ENCODE measurements at places on chromosomes 7 and 10.
A peak's percentile ranks its signal among the peaks of the same experiment; 100 is the strongest.

- no peak for DNase-seq
These were observed 56.2 kb downstream of the CUL1 start for GRCh38 chr7:148754912-148755311.

- DNase-seq = peak; percentile 85
These were observed 68.1 kb downstream of the TNS3 start for GRCh38 chr7:47513741-47514241.

DNA sequence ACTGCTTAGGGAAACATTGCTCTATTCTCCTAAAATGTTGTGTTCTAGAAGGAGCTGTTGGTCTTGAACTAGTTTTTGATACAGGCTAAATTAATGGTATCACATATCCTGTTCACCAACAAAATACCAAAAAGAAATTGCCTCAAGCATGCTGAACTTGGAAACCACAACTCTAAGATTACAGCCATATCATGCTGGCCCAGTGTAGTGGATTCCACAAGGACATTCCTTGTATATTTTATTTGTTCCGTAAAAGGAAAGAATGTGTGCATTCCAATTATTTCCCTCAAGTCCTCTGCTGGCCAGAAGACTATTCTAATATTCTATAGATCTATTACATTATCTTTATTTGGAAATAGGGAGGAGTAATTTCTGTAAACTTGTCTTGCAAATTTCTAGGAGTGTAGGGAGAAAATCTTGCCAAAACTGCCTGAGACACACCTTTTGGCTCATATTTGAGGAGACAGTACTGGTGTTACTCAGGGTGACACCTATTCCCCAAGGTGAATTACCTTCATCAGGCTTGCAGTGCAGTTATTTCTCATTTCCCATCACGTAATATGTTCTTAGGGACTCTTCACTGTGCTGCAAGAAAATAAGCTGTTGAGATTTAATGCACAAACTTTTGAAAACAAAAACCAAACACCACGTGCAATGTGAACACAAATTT is 1.9 kb upstream of the NEBL start:
- peak; percentile 57 for DNase-seq

DNA sequence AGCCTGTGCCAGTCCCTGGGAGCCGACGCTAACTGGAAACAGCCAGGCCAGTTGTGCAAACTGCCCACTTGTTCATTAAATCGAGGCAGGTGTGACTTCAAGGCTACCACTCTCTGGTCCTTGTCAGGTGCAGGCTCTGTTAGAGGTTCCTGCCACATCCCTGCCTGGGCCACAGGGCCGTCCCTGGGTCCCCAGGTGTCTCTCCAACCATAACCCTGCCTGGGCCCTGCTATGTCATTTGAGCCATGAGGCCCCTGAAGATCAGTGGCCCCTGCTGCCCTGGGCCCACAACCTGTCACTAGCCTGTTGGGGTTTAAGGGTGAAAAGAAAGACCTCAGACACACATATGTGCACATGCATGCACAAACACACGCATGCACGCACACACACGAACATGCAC is 326.9 kb downstream of the TNS3 start:
- no peak for DNase-seq

DNA sequence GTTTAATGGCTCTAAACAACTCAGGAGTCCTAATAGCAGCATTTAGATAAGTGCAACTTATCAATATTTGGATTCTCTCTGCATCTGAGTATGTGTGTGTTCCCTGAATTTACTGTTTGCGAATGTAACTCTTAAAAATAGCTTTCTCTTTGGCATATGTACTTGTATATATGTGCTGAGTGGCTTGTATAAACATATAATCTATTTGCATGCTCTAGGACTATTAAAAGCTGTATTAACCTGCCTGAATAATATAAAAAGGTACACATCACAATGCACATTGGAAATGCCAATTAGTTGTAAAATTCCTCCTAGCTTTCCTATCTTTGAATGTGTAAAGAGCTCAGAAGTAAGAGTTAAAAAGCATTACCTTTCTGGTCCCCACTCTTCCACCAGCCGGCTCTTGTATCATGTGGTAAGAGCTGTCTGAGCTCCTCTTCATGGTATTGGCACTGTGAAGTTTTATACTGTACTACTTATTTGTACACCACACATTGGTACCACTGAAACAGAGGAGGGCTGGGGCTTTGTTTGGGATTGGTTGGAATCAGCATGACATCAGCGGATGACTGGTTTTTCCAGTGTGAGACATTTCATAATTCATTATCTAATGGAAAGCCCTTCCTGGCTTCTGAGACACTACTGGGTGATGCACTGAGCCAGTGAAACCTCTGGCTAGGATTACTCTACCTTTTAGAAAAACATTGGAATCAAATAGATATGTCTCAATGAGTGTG is at the start of gene INHBA:
TSS of gene INHBA (minus strand) at position 456 of the 737 bp plus-strand sequence. CDS start 2,716 bp downstream, outside the sequence.
- DNase-seq = peak; percentile 97

DNA sequence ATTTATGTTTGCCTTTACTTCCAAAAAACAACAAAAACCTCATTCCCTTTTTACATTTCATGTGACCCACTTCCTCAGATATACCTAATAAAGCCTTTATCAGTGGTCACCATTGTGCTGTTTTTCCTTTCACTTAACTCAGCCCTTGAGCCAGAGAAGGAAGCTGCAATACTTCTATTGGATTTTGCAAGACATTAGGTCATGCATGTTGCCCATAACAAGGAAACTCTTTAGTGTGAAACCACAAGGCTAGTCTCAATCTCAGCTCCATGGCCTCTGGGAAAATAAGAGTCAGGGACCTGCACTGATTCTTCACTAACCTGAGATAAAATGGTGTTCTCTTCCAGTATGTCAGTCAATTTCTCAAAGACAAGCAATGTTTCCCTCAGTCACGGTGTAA is 27.8 kb downstream of the STEAP4 start:
- DNase-seq = no peak

GRCh38 chr10:47260505-47261111 is 39.4 kb upstream of the GDF10 start:
- DNase-seq = no peak

Measured in fibroblast of skin of right biceps (primary cell).